ENCODE measurements at places on chromosomes 13 and 19. TPM values are rescaled to one million over a fixed set of nuclear protein-coding genes. Genes with fewer than 3 reads are reported as not detected.
A peak's percentile ranks its signal among the peaks of the same experiment; 100 is the strongest.

DNA sequence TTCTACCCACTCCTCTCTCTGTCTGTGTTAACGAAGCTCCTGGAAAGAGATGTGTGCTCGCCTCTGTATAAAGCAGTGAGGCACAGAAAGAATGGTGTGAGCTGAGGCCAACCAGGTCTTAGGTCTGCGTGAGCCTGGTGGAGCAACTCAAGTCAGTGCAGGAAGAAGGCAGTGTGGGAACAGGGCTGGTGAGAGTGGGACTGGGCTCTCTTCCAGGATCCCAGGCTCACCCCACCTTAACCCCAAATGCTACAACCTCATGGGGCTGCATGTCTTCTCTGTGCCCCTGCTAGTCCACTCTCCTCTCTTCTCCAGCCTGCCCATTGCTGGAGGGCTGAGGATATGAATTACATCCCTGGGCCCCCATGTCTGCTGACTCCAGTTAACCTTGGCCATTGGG lies 127.4 kb downstream of the DCT start:
- DNase-seq = no peak

Gene CBLC
- total RNA-seq = not detected

Gene NFIX
- total RNA-seq = 124 TPM

DNA sequence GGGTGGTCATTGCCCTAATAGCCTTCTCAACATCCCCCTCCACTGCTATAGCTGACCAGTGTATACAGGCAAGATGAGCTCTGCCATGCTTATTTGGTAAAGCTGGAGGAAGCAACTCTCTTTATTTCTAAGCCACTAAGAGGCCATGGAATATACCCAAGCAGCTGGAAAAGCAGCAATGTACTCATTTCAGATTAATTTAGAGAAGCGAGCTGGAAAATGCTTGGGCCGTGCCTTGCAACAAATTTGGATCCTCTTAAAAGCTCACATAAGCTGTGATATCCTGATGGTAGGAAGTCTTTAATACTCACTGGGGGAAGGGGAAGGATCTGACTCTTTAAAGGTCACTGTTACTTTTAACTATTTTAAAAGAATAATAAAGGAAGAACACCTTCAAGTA lies 77.8 kb downstream of the TEX26 start:
- DNase-seq = no peak

GRCh38 chr13:50080203-50080910 lies 65.1 kb downstream of the KCNRG start:
- no peak for DNase-seq

DNA sequence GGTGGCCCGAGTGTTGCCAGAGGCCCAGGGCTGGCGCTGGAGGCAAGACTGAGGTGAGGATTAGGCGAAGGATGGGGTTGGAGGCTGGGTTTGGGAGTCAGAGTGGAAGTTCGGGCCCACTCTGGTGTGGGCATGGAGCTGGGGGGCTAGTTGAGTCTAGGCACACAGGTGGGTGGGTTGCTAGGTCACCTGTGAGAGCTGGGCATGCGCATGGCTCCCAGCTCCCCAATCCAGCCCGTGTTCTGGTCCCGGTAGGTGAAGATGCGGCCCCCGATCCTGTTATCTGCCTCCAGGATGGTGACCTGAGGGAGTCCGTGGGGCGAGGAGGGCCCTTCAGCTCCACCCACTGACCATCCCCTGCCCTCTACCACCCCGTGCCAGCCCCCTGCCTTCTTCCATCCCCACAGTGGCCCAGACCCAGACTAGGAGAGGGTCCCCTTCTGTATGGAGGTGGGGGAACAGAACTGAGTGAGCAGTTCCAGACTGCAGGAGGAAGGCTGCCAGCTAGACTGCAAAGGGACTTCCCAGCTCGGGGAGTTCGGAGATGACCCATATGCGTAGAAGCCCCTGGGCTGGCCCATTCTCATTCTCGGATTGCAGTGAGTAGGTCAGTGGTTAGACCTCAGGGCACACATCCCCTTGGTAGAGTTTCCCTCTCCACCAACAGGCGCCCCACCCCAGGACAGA lies 1.7 kb downstream of the IL4I1 start:
- no peak for DNase-seq

Gene SPACA4
- not detected for total RNA-seq

GRCh38 chr13:75458696-75459422 lies 23.1 kb downstream of the TBC1D4 start:
- no peak for DNase-seq

- no peak for DNase-seq
These were observed 1586.1 kb downstream of the OLFM4 start for GRCh38 chr13:54614726-54615125.

DNA sequence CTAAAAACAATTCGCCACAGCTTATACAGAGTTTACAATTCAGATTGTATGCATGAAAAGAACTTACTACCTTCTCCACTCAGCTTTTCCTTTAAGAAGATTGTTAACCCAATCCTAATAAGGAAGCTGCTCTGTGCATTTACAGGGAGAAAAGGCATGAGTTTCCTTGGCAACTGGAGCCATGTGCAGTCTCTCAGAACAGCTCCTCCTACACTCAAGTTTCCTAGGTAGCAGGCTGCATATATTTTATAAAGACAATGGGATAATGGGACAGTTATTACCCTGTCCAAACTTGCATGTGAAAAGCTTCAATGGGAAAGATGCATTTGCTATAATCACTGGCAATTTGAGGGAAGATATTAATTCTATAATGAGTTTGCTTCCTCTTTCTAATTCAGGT lies 125.5 kb upstream of the TRPC4 start:
- no peak for DNase-seq

DNA sequence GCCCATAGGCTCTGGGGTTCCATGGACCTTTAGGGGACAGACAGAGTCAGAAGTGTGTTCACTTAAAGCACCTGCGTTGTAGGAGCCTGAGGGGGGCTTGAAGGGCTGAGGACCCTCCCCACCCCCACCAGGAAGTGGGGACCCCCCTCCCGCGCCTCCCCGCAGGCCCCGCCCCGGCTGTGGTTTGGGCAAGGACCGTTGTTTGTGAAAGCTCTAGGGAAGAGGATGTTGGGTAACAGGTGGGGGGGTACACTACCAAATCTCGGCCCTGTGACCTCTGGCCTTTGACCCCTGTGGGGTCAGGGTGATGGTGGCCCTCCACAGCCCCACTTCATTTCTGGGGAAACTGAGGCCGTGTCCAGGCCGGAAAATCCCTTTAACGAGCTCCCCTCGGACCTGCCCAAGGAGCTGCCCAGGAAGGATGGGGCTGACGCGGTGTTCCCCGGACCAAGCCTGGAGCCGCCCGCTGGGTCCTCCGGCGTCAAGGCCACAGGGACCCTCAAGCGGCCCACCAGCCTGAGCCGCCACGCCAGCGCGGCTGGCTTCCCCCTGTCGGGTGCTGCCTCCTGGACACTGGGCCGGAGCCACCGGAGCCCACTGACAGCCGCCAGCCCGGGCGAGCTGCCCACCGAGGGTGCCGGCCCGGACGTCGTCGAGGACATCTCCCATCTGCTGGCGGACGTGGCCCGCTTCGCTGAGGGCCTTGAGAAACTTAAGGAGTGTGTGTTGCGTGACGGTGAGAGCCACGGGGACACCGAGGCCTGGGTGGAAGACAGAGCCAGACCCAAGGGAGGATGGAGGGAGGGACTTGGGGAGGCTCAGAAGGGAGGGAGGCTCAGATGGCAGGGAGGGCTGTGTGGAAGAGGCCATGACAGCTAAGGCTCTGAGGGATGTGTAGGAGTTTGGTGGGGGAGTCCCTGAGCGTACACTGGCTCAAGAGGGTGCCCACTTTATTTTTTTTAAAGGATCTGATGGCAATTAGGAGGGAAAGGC lies 1.3 kb downstream of the ARHGAP45 start:
- no peak for DNase-seq

GRCh38 chr19:3176715-3177501 lies 1.7 kb upstream of the S1PR4 start:
- DNase-seq = no peak

GRCh38 chr13:67493835-67494234 lies 263.7 kb upstream of the PCDH9 start:
- DNase-seq = no peak

- DNase-seq = no peak
These were observed 101.1 kb upstream of the IPO5 start for GRCh38 chr13:97852181-97852874.

DNA sequence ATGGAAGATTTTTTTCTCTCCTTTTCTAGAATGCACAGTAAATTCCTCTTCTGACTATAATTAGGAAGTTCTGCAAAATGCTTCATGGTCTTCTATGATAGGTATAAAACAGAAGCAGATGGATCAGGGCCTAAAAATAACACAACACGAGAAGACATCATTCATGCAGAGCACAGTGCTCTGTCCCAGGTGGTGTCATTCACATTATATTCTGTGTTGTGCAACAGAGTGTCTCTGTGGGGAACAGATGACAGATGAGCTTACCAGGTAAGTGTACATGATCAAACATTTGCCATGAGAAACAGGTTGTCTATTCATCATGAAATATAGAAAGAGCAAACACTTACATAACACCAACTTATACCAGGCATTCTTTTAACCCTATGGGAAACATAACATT lies 288.3 kb downstream of the KCTD12 start:
- DNase-seq = no peak

- DNase-seq = no peak
These were observed 10.0 kb downstream of the NMRK2 start for GRCh38 chr19:3942790-3943409.

- no peak for DNase-seq
These were observed 61.0 kb downstream of the STK24 start for GRCh38 chr13:98515818-98516465.

DNA sequence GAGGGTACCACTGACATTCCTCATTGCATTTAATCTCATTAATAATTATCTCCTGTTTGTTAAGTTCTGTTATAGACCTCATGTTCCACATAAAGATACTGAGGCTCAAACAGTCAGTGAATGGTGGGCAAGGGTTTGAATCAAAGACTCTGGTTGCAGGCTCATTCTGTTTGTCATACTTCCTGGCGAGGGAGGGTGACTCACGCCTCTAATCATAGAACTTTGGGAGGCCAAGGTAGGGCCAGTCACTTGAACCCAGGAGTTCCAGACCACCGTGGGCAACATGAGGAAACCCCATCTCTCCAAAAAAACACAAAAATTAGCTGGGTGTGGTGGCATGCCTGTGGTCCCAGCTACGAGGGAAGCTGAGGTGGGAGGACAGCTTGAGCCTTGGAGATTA lies 220.7 kb upstream of the MIR17HG start:
- no peak for DNase-seq

Gene ZNF600
- 0.31 TPM for total RNA-seq

- no peak for DNase-seq
These were observed 149.8 kb downstream of the EFNB2 start for GRCh38 chr13:106385654-106386053.

DNA sequence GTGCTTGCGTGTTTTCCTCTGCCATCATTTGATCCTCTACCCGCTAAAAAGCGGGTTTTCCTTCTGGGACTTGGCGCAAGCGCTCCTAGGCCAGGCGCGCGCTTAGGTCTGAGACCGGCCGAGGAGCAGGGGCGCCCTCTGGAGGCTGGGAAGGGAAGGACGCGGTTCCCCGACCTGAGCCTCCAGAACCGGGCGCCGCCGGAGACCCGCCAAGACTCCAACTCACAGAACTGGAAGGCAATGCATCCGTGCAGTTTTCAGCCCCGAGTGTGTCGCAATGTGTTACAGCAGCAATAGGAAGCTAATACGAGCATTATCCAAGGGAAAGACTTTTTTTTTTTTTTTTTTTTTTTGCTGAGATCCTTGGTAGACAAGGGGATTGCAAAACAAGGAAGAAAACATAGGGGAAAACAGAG lies 190.9 kb downstream of the COL4A1 start:
- no peak for DNase-seq

DNA sequence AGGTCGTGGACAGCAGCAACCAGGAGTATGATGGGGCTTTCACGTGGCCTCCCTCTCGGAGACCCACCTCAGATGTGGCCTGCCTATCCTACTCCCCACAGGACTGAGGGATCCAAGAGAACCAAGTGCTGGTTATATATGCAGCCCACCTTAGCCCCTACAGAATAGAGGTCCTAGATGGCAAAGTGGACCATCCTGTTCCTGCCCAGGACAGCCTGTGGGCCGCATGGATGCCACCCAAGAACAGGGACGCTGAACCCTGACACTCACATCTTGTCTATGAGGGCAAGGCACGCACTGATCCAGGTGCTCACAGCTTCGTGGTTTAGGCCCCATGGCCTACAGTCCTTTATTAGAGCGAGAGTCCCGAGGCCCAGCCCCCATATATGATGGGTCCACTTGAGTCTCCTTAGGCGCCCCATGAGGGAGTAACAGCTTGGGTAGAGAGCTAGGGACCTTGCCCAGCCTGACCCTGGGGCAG lies 1.5 kb upstream of the SLC27A5 start:
- no peak for DNase-seq

Gene GARIN5A
- total RNA-seq = 0.62 TPM

DNA sequence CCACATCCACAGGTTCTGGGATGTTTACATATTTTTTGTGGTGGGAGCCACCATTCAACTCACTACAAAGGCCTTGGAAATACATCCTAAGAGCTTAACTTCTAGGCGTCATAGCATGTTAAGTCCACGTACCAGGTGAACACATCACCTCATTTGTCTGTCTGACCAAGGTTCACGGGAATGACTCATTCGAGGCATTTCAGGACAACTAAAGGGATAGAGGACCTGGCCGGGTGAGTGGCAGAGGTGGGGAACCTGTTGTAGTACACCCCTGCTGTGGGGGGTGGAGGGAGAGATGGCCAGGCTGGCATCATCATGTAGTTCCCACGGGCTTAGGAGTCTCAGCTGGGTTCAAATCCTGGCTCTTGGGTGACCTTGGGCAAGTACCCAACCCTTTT lies 51.5 kb downstream of the BICRA start:
- no peak for DNase-seq

Gene KCNRG
- total RNA-seq = 20.7 TPM

- DNase-seq = peak; percentile 22
These were observed 198.4 kb downstream of the NDFIP2 start for GRCh38 chr13:79679334-79679733.

- no peak for DNase-seq
These were observed 8.1 kb upstream of the FKRP start for GRCh38 chr19:46737761-46738171.

- DNase-seq = no peak
These were observed 2100.5 kb upstream of the PCDH20 start for GRCh38 chr13:63516124-63516523.

Gene SARS2
- total RNA-seq = 5.0 TPM

Measured in occipital lobe (tissue), 3 donors.